Activated naive CD4-positive, alpha-beta T cell (primary cell): ENCODE measurements at places on chromosomes 1 and 21.

DNA sequence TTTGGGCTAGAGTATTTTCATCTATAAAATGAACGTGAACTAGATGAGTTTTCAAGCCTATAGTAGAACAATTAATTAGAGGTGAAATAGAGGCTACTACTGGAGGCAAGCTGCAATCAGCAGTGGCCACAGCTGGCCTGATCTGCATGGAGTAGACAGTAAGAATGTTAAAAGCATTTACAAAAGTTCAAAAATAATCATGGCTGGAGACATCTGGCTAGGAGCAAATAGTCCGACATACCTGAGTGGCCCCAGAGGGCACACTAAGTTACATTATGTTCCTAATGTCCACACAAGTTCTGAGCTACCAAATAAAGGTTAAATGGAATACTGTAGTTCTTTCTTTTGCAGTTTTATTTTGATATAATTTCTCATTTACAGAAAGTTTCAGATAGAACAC is 28.0 kb downstream of the MPZL1 start:
- DNase-seq, result no peak

- no peak for DNase-seq
Observed at GRCh38 chr21:31460980-31461379, 116.9 kb upstream of the TIAM1 start.

DNA sequence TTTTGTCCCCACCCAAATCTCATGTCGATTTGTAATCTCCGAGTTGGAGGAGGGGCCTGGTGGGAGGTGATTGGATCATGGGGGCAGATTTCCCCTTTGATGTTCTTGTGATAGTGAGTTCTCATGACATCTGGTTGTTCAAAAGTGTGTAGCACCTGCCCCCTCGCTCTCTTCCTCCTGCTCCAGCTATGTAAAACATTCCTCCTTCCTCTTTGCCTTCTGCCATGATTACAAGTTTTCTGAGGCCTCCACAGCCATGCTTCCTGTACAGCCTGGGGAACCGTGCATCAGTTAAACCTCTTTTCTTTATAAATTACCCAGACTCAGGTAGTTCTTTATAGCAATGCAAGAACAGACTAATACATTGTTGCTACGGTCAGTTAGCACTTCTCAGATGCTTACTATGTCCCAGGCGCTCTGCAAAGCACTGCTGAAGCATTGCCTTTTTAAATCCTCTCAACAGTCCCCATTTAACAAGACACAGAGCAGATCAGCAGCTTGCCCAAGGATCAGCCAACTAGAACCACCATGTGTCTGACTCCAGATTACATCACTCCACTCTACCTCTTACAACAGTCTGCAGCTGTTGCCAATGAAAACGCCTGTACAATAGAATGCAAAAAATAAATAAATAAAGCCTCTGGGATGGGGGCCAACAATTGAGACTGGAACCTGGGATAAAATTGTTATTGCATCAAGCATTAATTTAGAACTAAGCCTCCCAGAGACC is 52.4 kb upstream of the USP1 start:
- no peak for DNase-seq

DNA sequence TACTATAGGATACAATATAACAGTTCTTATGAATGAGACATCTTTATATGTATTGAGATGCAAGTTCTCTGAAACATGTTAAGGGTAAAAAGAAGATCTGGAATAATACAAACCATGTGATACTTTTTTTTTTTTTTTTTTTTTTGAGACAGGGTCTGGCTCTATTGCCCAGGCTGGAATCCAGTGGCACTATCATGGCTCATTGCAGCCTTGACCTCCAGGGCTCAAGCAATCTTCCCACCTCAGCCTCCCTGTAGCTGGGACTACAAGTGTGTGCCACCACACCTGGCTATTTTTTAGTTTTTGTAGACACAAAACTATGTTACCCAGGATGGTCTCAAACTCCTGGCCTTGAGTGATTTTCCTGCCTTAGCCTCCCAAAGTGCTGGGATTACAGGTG is 22.1 kb upstream of the MCL1 start:
- no peak for DNase-seq

DNA sequence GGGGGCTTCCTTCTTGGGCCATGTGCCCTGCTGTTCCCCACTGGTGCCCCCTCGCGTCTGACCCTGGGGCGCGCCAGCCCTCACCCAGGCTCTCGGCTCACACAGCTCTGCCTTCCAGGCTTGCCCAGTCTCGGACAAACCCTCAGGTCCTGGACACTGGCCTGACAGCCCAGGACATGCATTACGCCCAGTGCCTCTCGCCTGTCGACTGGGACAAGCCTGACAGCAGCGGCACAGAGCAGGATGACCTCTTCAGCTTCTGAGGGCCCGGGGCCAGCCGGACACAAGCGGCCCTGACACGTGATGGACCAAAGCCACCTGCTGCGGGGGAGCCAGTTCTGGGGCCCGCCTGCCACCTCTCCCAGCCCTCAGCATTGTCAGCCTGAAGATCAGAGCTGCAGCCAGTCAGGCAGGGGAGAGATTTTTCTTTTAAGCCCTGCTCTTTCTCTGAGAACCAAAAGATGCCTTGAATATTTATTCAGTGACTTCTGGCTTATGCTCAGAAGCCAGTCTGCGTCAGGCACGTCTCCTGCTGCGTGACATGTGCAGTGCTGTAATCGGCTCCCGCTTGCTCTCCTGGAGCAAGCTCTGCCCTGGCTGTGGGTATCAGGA is 23.4 kb downstream of the LDLRAP1 start:
- DNase-seq, result no peak

GRCh38 chr1:101187297-101187696 is 49.5 kb upstream of the S1PR1 start:
- DNase-seq, result no peak

DNA sequence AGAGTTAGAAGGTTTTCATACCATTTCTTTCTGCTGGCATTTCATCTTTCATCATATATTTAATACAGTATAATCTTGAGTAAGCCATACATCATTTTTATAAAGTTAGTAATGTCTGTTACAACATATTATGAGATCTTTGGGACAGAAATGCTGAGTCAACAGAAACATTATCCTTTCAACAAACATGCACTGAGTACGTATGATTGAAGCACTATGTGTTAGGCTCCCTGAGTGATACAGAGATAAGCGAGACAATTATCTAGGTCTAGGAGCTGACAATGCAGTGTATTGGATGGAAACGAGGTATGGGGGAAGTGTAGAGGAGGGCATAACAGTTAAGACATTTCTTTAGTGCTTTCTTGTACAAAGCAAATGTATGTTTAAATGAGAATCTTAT is 19.7 kb upstream of the GPR52 start:
- no peak for DNase-seq

DNA sequence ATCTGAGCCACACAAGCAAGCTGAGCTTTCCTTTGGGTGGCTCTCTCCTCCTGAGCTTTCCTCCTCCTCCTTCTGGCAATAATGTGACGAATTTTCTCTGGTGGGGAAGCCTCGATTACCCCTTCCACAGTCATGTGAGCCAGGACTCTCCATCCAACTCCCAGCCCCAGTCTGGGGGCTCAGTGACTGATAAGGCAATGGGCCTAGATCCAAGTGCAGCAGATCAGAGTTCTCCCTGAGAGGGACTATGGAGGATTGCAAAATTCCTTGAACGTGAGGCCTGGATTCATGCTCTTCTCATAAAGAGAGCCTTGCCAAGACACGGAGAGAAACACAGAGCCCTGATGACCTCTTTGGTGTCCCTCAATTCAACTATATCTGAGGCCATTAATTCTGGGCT is 31.3 kb upstream of the TRIM67 start:
- no peak for DNase-seq

DNA sequence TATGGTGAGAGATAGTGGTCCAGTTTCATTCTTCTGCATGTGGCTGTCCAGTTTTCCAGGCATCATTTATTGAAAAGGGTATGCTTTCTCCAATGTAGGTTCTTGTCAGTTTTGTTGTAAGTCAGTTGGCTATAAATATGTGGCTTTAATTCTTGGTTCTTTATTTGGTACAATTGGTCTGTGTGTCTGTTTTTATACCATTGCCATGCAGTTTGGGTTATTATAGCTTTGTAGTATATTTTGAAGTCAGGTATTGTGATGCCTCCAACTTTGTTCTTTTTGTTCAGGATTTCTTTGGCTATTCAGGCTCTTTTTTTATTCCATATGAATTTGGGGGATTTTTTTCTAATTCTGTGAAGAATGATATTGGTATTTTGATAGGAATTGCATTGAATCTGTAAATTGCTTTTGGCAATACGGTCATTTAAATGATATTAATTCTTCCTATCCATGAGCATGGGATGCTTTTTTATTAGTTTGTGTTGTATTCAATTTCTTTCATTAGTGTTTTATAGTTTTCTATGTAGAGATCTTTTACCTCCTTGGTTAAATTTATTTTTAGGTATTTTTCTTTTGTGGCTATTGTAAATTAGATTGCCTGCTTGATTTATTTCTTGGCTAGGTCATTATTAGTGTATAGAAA is 3.3 kb downstream of the DNAH14 start:
- no peak for DNase-seq

DNA sequence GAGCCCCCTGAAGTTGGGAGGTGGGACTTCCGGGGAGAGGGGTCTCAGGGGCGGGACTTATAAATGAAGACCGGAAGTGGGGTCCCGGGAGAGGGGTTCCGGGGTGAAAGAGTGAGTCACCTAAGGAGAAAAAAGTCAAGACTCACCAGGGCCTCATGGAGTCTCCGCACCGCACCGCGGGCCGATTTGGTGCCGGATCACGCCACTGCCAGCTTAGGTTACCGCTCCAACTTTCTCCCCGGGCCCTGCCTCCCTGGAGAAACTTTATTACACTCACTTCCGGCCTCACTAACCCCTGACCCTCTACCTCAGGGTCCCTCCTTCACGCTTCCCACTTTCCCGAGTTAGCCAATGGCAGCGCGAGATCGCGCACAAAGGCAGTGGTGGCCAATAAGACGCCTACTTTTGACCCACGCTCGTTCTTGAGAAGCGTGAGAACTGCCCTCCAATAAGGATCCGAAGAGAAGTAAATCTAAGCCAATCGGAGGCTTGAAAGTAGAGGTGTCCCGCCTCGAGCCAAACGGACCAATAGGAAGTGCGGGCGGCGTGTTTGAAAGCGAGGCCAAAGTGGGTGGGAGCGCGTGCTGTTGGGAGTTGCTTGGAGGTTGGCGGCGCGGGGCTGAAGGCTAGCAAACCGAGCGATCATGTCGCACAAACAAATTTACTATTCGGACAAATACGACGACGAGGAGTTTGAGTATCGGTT is at the start of gene CKS1B:
Gene CKS1B, plus strand, starts transcription at position 580 of the 706 bp plus-strand sequence. Its CDS starts 65 bp downstream, at position 645.
- peak; percentile 88 for DNase-seq

GRCh38 chr1:25695090-25695770 is 78.6 kb downstream of the MAN1C1 start:
- DNase-seq, result no peak

DNA sequence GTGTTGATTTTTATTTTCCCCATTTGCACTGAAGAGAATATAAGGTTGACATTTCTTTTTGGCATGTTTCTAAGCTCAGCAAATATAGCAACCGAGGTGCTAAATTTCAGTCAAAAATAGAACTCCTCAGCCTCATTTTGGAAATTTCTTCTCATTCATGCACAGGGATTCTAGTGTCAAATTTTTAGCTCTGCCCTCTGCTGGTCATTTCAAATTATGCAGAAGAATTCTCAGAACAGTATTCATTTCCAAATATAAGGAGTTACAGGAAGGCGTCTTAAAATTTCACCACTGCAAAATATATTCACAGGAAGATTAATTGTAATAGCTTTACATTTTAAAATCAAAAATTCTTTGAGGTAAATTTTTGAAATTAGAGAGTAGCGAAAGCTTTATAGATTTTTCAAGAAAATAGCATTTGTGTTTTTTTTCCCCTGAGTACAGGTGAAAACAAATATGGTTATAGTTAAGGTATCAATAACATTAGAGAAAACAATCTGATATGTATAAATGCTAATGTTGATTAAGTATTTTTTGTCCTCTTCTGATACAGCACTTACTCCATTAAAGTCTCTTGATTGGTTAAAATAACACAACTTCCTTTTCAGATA is 57.9 kb downstream of the FMN2 start:
- DNase-seq, result no peak

DNA sequence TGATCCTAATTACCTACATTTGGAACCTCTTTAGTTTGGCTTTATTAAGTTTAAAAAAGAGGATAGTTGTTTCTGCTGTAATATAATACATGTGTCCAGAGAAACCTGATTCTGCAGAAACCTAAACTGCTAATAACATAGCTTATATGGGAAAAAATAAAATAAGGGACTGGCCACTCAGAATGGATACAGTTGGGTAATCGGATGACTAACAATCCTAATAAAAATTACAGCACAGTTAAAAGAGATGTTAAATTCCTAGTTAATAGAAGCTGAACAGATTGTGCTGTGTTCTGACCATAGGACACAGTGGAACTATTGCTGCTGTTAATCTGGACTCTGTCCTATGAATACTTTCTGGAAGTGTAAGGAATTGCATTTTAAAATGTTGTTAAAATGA is 16.0 kb downstream of the ARV1 start:
- DNase-seq, result no peak

- DNase-seq, result no peak
Observed at GRCh38 chr1:59266927-59267293, 30.0 kb upstream of the FGGY start.
